HCT116 (cell line): ENCODE measurements at places on chromosomes 11 and 22.
A peak's percentile ranks its signal among the peaks of the same experiment; 100 is the strongest.

DNA sequence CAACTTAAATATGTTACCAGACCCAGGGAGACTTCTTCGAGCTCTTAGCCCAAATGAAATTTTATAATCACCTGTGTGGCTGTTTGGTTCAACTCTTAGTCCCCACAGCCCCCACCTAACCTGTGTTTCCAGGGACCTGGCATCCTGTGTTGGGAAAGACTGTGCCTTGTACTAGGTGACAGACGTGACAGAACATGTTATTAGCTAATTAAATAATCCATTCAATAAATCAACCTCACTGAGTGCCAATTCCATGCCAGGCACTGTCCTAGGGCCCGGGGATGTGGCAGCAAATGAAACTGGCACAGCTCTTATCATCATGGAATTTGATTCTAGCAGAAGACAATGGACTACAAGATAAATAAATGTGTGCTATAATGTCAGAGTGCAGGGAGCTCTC lies 431.9 kb downstream of the MIAT start:
- no peak for DNase-seq

DNA sequence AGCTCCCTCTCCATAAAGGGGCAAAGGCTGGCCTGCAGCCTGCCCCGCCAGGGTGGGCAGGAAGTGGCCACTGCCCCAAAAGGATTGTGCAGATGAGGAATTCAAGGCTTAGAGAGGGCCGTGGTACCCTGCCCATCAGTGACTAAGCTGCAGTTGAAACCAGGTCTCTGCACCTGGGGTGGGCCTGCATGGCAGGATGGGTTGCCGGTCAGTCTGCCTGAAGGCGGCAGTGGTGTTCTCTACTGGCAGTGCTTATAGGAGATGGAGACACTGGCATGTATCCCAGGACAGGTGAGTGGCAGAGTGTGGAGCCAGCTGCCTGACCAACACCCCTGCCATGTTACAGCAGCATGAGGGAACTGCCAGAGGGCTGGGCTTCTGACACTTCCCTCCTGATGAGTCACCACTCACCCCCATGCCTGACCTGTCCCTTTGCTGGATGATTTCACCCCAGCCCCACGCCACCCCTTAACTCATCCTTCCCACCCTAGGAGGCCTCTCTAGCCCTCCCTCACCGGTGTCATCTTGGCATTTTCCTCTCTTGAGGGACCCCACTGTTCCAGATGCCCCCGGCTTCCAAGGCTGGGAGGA lies 70.2 kb upstream of the LMO1 start:
- no peak for DNase-seq

DNA sequence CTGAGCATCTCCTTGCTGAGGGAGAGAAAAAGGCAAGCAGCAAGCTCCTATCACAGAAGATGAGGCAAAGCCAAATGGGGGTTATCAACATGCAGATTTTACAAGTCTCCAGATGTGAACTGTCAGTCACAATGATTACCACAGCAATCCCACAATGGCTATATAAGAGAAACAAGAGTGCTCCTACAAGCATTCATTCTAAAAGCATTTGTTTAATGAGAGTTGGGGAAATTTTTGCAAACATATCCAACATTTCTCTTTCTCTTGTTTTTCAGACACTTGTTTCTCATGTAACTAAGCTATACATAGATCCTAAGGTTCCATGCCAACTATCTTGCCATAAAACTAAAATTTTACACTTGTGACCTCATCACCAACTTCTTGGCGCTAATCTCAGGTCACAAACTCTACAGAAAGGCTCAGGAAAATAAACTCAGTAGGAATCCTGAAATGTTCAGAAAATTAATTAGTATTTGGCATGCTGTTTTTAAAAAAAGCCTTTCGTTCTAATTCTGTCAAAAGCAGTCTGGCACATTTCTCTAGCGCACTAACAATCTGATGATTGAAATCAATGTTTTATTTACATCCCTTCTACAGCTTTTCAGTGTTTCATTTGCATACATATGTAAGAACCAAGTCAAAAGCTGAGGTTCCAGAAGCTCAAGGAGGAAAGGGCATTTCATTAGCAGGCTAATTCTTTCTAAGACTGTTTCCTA lies 199.5 kb downstream of the TTC28 start:
- DNase-seq, result no peak

- DNase-seq, result no peak
These were observed 41.0 kb downstream of the FLI1 start for GRCh38 chr11:128734832-128735224.

GRCh38 chr22:44685384-44686056 lies 16.5 kb upstream of the PRR5 start:
- peak; percentile 35 for DNase-seq

- DNase-seq, result no peak
These were observed 20.6 kb upstream of the TMEM45B start for GRCh38 chr11:129795089-129795488.

GRCh38 chr11:35334385-35335090 lies 84.8 kb downstream of the SLC1A2 start:
- no peak for DNase-seq

DNA sequence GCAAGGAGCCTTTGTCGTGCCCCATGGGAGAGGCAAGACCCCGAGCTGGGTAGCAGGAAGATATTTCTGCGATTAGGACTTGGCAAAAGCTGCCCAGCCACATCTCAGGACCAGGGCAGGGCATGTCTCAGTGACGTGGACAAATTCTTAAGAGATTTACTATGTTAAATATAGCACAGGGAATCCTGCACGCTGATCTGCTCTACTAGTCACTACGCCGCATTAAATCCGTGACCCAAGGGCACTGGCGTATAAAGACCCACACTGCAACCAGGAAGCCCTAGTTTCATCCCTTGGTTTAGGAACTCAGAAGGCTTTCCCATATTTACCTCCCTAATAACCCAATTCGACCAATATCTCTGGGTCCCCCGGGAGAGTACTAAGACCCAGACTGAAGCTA lies 35.1 kb downstream of the AP1B1 start:
- no peak for DNase-seq

DNA sequence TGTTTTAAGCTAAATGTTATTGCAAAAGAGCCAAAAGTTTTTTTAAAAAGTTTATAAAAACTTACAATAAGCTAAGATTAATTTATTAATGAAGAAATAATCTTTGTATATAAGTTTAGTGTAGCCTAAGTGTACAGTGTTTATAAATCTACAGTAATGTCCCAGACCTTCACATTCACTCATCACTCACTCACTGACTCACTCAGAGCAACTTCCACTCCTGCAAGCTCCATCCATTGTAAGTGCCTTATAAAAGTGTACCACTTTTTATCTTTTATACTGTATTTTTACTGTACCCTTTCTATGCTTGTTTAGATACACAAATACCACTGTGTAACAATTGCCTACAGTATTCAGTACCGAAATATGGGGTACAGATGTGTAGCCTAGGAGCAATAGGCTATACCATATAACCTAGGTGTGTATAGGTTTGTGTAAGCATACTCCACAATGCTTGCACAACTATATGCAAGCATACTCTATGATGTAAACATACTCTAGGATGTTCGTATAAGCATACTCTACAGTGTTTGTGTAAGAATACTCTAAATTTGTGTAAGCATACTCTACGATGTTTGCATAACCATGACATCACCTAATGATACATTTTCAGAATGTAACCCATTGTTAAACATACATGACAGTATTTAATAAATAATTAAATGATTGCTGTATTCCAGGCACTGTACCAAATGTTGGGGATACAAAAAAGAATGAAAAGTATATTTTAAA lies 953.0 kb downstream of the KCNA4 start:
- no peak for DNase-seq

DNA sequence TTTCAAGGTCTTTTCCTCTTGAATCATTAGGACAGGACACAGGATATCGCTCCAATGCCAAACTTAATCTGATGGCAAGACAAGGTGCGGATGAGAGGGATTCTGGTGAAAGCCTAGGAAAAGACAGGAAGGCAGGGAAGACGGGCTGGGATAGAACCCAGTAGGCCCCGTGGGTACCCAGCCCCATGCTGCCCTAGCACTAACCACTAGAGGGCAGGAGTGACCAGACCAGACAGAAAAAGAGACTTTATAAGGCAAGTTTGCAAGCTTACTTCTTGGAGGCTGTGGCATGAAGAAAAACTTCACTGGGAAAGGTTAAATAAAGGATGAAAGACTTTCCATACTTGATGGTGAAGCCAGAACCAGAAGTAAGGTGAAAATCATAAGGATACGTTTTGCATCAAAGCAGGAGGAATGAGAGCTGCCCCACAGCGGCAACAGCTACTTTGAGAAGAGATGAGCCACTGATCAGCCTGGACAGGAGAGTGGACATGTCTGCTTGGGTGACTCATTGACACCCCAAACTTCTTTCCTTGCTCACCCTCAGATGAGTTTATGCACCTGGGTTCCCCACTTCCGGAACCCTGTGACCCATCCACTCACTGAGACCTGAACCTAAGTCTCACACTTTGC lies 39.8 kb downstream of the SYN3 start:
- peak; percentile 18 for DNase-seq

DNA sequence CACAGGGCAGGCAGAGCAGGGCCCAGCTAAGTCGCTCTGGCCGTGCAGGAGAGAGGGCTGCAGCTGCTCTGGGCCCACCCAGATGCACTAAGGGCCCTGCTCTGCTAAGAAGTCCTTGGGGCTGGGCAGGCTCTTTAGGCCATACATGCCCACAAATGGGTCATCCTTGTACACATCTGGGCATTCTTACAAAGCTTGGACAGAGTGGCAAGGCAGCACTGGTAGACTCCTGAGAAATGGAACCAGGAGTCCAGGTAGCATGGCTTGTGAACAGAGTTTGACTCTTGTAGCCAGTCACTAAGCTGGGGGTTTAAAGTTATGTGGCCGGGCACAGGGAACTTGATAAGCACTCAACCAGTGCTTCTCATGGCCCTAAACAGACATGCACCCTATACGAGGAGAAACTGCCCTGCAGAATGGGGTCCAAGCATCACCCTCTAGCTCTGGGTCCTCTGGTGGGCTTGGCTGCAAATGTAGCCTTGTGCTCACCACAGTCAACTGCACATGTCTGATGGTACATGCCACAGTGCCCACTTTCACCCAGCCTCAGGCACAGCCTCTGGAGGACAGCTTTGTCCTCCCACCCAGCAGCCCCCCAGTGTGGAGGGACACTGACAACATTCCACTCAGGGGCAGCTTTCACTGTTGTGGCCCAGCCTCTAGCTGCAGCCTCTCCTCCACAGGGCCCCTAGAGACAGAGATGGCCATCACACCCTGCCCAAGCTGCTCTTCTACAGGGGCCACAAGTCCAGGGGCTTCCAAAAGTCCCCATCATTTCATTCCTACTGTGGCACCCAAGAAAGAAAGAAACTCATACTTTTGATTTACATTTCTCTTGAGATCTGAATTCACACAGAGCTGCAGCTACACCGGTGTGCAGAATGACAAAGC lies 75.2 kb downstream of the DGCR2 start:
- DNase-seq, result no peak

- DNase-seq, result peak; percentile 66
These were observed 201.2 kb upstream of the E2F8 start for GRCh38 chr11:19441752-19442553.

DNA sequence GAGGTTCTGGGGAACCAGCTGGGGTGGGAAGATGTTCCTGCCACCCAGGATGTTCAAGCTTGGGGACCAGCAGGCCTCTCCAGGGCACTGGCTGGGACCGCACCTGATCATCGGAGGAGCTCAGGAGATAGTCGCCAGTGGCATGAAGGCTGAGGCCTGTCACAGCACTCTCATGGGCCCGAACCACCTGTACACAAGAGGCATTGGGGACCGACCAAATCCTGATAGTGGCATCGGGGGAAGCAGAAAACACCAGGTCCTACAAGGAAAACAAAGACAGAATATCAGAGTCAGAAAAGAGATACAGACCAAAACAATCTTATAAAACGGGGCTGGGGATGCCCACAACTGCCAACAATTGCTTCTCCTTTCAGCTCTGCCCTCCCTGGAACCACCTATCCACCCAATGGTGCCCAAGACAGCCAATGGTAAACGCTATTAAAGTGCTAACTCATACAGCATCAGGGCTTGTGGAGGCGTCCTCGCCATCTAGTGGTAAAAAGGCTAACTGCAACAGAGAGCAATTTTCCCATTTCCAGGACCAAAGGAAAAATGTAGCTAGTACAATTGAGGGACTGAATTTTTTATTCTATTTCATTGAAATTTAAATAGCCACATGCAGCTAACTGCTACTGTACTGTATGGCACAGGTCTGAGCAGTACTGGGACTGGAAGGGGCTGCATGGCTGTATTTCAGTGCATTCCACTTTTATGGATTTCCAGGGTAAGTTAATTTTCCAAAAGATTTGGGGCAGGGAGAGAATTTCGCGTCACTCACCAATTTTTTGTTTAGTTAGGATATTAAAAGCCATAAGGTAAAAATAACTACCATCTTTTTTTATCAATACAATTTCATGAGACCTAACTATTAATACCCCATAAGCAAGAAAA lies 7.1 kb downstream of the PRPF19 start:
- peak; percentile 51 for DNase-seq

DNA sequence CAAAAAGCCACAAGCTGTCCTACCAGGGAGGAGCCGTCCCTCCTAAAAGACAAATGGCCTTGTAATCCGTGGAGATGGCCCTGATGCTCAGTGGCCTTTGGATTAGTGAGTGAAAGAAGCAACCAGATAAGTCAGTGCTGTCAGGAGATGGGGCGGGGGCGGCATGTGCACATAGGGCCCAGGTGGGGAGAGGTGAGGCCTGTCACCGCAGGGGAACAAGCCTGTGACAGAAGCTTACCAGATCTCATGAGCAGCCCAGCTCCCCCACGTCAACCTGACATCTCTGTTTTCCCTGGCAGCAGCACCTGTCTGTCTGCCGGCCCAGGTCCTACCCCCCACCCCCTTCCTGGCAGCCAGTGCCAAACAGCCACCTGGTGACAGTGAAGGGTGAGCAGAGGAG lies 162.6 kb downstream of the BUD13 start:
- no peak for DNase-seq

DNA sequence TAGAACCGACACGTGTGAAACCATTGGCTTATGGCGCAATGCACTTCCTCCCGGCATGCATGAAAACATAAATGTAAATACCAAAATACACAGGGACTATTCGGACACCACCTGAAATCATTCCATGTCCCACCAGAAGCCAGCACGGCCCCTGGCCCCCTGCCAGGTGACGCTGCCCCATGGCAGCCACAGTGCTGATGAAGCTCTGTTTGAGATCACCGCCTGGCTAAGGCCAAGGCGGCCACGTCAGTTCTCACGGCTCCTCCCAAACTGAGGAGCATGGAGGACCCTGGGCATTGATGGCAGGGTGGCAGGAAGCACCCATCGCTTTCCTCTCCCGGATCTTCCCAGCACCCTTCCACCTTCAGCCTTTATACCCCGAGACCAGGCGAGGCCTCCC lies 89.5 kb downstream of the CDKN1C start:
- DNase-seq, result no peak
